ENCODE measurements at places on chromosomes 3 and 15. TPM values are rescaled to one million over a fixed set of nuclear protein-coding genes. Genes with fewer than 3 reads are reported as not detected.

The PYGO1 gene
- total RNA-seq, result 13.6 TPM

The LTF gene
- total RNA-seq, result 1.7 TPM

The OR5H15 gene
- total RNA-seq, result not detected

The TNNC1 gene
- total RNA-seq, result 7.1 TPM

The CCR8 gene
- total RNA-seq, result not detected

The GFM1 gene
- 38.9 TPM for total RNA-seq

The C3orf49 gene
- total RNA-seq, result not detected

- peaks cover 10% of the 10 kb centered on the region for H3K4me1 ChIP-seq
- no peaks in the 10 kb centered on the region for H3K27me3 ChIP-seq
- no peak for DNase-seq
- H3K27ac ChIP-seq, result no peak overlapping the region
These were observed 15.6 kb downstream of the EOGT start for GRCh38 chr3:68997887-68998286.

GRCh38 chr3:13009132-13009945 lies 63.9 kb downstream of the IQSEC1 start:
- no peak overlapping the region for H3K4me3 ChIP-seq
- no peak for DNase-seq
- peaks cover 7% of the 10 kb centered on the region for H3K4me1 ChIP-seq
- no peaks in the 10 kb centered on the region for H3K36me3 ChIP-seq
- no peak overlapping the region for H3K27ac ChIP-seq

GRCh38 chr15:30928076-30928475 lies 24.4 kb downstream of the FAN1 start:
- H3K27ac ChIP-seq, result no peak overlapping the region
- peaks cover 3% of the 10 kb centered on the region for H3K4me1 ChIP-seq

DNA sequence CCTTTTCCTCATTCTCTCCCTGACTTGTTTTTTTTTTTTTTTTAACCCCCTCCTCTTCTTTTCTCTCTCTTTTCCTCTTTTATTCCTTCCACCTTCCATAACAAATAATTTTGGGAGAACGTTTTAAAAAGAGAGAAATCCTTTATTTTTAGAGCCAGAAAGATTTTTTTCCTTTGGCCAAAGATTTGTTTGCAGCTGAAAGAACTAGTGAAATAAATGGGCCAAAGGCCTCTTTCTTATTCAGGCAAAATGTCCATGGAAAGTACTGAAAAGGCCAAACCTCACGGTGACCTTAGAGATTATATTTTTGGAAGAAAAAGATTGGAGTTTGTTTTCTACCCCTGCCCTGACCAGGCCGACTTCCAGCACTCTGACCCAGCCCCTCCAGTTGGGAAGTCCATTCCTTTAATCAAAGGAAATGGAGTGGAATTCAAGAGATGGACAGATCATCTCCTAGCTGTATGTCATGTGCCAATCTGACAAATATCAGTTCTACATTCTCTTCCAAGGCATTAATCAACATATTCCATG lies 214.3 kb upstream of the ADAMTS9 start:
- H3K27ac ChIP-seq, result peak overlapping the region; percentile 56
- no peaks in the 10 kb centered on the region for H3K27me3 ChIP-seq

GRCh38 chr3:111971533-111972130 lies 7.2 kb upstream of the ABHD10 start:
- no peak overlapping the region for H3K27ac ChIP-seq
- DNase-seq, result no peak
- no peaks in the 10 kb centered on the region for H3K27me3 ChIP-seq
- H3K36me3 ChIP-seq, result peaks cover 6% of the 10 kb centered on the region
- peaks cover 26% of the 10 kb centered on the region for H3K4me1 ChIP-seq
- H3K4me3 ChIP-seq, result no peak overlapping the region

DNA sequence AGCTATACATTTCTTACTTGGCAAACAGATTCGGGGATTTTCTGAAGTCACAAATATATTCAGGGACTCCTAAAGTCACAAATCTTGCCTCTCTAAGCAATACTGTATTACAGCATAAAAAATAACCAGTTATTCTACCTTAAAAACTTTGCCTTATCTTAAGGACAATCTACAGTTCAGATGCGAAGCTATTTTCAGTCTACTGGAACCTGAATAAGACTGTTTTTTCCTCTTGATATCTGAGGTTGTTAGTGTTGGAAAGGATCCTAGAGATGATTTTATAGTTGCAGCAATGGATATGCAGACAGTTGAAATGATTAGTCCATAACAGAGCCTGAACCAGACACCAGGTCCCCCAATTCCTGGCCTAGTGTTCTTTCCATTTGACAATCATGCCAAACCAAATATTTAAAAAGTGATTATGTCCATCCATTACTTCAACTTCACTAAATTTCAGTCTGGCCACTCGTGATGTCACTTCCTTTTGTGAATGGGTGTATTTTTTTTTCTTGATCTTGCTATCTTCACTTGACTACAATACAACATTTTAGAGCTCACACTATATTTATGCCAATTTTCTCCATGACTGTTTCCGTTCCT lies 1.8 kb downstream of the HDGFL3 start:
- H3K4me3 ChIP-seq, result peak overlapping the region; percentile 90
- H3K27me3 ChIP-seq, result no peaks in the 10 kb centered on the region
- DNase-seq, result no peak
- peaks cover 51% of the 10 kb centered on the region for H3K4me1 ChIP-seq

DNA sequence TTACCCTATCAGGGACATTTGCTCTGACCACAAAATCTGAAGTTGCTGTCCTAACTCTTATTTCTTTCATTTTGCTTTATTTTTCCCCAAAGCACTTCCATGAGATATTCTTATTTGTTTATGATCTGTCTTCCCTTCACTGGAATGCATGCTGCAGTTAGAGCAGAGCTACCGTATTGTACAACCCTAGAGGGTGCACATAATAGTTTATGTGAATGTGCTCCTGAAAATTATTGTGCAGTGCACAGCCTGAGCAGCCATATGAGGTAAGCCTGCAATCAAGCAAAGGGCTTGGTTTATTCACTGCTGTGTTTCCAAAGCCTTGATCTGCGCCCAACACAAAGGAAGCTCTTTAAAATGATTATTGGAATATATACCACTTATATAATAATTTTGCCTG lies 120.3 kb upstream of the CADPS start:
- no peak overlapping the region for H3K27ac ChIP-seq
- H3K4me3 ChIP-seq, result no peak overlapping the region
- no peaks in the 10 kb centered on the region for H3K4me1 ChIP-seq

DNA sequence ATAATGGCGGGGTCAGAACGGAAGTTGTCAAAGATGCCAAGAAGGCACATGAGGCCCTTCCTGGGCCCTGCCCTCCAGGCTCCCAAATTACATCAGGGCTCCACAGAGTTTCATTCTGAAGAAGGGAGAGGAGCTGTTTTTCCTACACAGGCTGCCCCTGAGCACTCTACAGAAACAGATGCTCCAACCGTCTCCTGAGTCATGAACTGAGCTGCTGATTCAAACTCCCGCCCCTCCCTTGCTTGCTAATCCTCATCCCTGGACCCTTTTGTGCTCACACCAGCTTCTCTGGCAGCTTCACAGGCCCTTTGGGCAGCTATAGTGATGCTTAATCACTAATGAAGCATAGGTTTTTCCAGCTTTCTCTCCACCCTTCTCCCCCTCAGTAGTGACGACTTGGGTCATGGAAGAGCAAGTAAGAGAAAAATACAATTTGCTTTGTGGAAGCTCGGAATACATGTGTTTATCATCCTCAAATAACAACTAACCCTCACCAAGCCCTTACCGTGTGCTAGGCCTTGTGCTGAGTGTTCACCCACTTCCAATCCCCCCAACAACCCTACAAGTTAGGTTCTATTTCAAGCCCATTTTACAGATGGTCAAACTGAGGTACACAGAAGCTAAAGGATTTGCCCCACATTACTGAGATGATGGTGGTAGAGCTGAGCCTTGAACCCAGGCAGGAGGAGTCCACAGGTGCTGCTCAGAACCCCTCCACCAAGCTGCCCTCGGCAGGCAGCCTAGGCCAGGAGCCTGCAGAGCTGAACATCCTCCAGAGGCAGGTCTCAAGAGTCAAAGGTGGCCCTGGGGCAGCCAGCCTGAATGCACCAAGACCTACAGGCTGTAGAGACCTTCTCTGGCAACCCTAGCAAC lies 21.9 kb downstream of the MEGF11 start:
- no peaks in the 10 kb centered on the region for H3K4me1 ChIP-seq
- no peaks in the 10 kb centered on the region for H3K27me3 ChIP-seq
- no peak for DNase-seq
- H3K27ac ChIP-seq, result no peak overlapping the region
- no peaks in the 10 kb centered on the region for H3K36me3 ChIP-seq

DNA sequence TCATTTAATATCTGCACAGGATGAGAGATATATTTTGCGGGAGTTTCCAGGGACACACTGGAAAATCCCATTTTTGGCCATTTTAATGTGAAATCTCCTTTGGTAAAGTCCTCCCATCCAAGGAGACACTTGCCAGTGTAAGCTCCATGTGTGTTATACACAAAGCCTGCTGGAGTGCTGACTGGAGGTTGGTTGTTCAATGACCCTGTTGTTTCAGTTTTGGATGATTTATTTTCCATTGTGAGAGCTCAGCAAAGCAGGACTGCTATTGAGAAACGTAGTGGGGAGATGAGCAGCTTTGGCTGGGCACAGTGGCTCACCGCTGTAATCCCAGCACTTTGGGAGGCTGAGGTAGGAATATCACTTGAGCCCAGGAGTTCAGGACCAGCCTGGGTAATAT lies 127.7 kb downstream of the NUP210 start:
- no peak overlapping the region for H3K27ac ChIP-seq
- H3K4me1 ChIP-seq, result no peaks in the 10 kb centered on the region
- no peak overlapping the region for H3K4me3 ChIP-seq
- no peak for DNase-seq

DNA sequence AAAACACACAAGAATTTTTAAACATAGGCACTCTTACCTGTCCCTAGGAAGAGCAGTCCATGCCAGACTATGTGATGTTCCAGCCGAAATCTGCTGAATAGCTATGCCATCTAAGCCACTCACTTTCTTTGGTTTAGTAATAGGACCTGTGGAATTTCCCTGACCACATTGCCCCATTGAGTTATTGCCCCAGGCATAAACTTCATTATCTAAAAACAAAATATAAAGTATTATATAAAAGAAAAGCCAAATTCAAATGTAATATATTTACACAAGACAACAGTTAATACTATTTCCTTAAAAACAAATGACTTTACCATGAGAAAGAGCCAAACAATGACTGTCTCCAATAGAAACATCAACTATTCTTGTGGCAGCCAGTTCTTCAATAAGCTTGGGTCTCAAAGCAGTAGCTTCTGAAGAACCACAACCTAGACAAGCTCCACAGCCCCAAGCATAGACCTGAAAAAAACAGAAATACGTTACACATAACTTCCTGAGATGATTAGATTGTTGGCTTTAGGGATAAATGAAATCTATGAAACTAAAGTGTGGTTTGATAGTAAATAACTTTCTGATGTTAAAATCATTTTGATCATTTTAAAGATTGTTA lies 84.3 kb downstream of the HERC1 start:
- H3K36me3 ChIP-seq, result peaks cover 54% of the 10 kb centered on the region
- H3K4me3 ChIP-seq, result no peak overlapping the region
- H3K27me3 ChIP-seq, result no peaks in the 10 kb centered on the region
- no peak for DNase-seq
- no peak overlapping the region for H3K27ac ChIP-seq

DNA sequence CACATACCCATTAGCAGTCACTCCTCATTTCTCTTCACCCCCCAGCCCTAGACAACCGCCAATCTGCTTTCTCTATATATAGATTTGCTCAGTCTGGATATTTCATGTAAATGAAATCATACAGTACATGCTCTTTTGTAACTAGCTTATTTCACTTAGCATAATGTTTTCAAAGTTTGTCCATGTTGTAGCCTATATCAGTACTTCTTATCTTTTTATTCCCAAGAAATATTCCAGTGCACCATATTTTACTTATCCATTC lies 3.1 kb downstream of the MAP3K13 start:
- H3K36me3 ChIP-seq, result no peaks in the 10 kb centered on the region
- no peaks in the 10 kb centered on the region for H3K27me3 ChIP-seq
- peaks cover 11% of the 10 kb centered on the region for H3K4me1 ChIP-seq
- H3K27ac ChIP-seq, result no peak overlapping the region
- DNase-seq, result no peak

DNA sequence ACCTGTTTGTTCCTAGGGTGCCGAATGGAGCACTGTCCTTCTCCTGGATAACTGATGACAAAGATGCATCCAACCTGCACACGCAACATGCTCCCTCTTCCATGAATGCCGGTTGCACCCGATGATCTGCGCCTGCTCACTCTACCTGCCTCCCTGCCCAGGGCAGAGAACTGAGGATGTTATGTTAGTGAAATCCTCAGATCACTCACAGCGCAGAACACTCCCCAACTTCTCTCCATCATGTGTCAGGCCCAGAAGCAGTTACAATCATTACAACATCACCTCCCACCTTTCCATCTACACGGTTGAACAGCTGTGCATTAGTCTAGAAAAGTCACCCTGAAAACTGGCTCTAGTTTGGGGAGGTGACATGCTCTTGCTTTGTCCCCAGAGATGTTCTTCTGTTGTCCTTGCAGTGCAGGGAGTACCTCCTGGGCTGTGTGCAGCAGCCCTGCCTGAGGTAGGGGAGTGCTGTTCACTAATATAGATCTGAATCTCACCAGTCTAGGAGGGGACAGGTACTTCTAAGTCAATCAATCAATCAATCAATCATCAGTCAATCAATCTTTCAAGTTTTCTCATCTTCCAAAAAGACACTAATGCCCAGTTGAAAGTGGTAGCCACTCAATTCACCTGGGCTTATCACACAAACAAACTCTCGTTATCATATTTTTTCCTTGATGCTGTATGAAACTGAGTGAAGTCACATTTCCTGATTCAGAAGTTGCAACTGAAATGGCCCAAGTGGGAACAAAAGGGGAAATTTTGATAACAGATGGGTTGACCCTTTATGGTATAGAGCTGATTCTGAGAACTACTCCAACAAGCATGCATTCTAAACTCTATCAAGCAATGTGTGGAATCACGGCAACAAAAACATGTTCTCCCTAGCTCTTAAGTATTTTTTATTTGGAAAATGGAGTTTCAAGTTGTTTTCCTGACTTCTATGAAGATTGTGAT lies 15.4 kb upstream of the ISLR start:
- peak overlapping the region; percentile 59 for H3K27ac ChIP-seq
- peaks cover 39% of the 10 kb centered on the region for H3K4me1 ChIP-seq
- H3K36me3 ChIP-seq, result no peaks in the 10 kb centered on the region

Data from esophagus muscularis mucosa (tissue), 4 donors.